ENCODE measurements at places on chromosomes 2 and 18. TPM values are rescaled to one million over a fixed set of nuclear protein-coding genes. Genes with fewer than 3 reads are reported as not detected.

Gene PRKAG3
- total RNA-seq: 0.50 TPM

Gene LGALSL
- total RNA-seq: 1.5 TPM

Gene OST4
- 409 TPM for total RNA-seq

Gene CNDP1
- total RNA-seq: not detected

Gene MFSD6
- 25.6 TPM for total RNA-seq

Gene TMEM247
- total RNA-seq: not detected

Gene EFR3B
- 0.83 TPM for total RNA-seq

Gene TCF23
- total RNA-seq: not detected

Gene GKN1
- total RNA-seq: not detected

Gene FAM124B
- 0.44 TPM for total RNA-seq

Gene AGFG1
- 70.0 TPM for total RNA-seq

Gene NMUR1
- total RNA-seq: 0.17 TPM

Gene TEX44
- not detected for total RNA-seq

Gene SPRED2
- 10.3 TPM for total RNA-seq

Gene KCNE4
- total RNA-seq: 21.2 TPM

Gene ANAPC1
- 42.7 TPM for total RNA-seq

Gene FOXD4L1
- 0.17 TPM for total RNA-seq

Gene DNAJC5G
- total RNA-seq: not detected

Gene PPIL3
- 51.9 TPM for total RNA-seq

Gene SERPINB3
- total RNA-seq: not detected

Gene BUB1
- 65.7 TPM for total RNA-seq

Gene SFT2D3
- 6.6 TPM for total RNA-seq

Gene CASP10
- total RNA-seq: 11.6 TPM

Gene ZNF804A
- total RNA-seq: 2.3 TPM

Measured in smooth muscle cell of trachea (primary cell).